ENCODE measurements at places on chromosomes 1 and 21.

DNA sequence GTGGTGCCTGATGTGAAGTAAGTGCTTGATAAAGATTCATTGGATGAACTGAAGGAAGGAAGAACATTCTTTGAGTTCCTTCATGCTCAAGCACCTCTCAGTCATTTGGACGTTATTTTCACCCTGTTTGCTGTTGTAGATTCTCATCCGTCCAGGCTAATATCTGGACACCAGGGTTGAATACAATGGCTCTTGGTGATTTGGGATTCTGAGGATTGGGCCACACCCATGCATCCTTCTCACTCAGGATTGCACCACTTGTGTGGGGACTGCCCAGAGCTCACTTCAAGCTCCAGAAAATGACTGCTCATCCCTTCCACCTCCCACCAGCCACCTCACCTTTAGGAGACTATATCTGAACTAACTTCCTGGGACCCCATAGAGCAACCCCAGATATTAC, 117.1 kb upstream of the IPO9 start:
- DNase-seq: no peak

DNA sequence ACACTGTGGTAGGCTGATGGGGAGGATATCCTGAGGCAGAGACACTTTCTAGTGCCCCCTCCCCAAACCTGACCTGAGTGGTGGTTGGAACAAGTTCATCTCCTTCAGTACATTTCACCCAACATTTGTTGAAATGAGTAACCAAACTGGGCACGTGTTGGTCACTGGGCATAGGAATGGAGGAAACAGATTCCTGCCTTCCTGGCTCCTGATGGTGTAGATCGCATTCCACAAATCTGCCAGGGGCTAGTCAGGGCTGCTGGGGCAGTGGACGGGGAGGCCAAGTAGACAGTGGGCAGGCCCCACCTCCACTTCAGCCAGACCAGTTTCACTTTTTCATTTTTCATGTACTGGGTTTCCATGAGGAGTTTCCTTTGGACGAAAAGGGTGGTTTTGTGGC, 16.5 kb upstream of the ALX3 start:
- DNase-seq: no peak

- no peak for DNase-seq
Measured at GRCh38 chr21:36575306-36575705, 95.4 kb upstream of the CLDN14 start.

GRCh38 chr1:195495720-195496635, 1112.3 kb downstream of the KCNT2 start:
- no peak for DNase-seq

DNA sequence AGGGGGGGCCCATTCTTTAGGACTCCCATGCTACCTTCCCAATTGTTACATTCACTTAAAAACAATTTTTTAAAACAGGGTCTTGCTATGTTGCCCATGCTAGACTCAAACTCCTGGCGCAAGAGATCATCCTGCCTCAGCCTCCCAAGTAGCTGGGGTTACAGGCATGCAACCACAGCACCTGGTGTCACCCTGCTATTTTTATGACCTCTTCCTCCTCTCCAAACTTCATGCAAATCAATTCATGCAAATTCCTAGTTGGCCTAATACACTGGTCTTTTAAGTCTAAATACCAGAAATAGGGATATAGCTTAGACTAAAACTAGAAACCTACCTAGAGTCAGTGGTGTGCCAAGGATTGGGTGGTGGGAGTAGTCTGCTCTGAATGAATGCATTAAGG, 30.1 kb downstream of the CDKN2C start:
- no peak for DNase-seq

DNA sequence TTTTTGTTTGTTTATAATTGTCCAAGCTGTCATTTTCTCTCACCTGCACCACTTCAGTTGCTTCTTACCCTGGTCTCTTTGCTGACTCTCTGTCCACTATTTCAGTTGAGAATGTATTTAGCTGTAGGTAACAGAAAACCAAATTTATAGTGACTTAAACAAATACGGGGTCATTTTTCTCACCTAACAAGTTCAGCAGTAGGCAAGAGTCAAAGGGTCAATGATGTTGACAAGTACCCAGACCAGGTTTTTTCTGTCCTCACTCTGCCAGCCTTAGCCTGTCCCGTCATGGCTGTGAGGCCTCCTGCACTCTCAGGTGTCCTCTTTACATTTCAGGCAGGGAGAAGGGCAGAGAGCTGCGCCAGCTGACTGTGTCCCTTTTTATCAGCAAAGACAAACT, 11.8 kb downstream of the RIIAD1 start:
- no peak for DNase-seq

DNA sequence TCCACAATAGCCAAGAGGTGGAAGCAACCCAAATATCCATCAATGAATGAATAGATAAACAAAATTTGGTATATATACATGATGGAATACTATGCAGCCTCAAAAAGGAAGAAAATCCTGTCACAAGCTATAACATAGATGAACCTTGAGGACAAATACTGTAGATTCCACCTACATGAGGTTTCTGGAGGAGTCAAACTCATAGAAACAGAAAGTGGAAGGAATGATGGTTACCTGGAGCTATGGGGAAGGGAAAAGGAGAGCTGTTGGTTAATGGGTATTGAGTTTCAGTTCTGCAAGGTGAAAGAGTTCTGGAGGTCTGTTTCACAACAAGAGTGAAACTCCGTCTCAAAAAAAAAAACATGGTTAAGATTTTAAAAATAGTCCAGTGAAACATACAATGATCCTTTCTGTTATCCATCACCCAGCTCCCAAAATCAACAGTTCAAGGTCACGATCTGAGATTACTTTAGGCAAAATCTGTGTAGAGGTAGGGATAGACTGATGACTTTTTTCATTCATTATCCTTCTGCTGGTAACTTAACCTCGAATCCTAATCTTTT, 80.8 kb upstream of the HNRNPU start:
- DNase-seq: no peak

GRCh38 chr1:94753171-94753972, 66.8 kb upstream of the SLC44A3 start:
- no peak for DNase-seq

- no peak for DNase-seq
Measured at GRCh38 chr1:116194568-116194967, 83.4 kb downstream of the MAB21L3 start.

- no peak for DNase-seq
Measured at GRCh38 chr1:86089765-86090164, 66.8 kb downstream of the COL24A1 start.

GRCh38 chr1:21901473-21901847, 35.6 kb downstream of the HSPG2 start:
- no peak for DNase-seq

- DNase-seq: no peak
Measured at GRCh38 chr1:213905344-213905743, 82.4 kb upstream of the PROX1 start.

- no peak for DNase-seq
Measured at GRCh38 chr1:33317354-33317753, 3.5 kb downstream of the A3GALT2 start.

DNA sequence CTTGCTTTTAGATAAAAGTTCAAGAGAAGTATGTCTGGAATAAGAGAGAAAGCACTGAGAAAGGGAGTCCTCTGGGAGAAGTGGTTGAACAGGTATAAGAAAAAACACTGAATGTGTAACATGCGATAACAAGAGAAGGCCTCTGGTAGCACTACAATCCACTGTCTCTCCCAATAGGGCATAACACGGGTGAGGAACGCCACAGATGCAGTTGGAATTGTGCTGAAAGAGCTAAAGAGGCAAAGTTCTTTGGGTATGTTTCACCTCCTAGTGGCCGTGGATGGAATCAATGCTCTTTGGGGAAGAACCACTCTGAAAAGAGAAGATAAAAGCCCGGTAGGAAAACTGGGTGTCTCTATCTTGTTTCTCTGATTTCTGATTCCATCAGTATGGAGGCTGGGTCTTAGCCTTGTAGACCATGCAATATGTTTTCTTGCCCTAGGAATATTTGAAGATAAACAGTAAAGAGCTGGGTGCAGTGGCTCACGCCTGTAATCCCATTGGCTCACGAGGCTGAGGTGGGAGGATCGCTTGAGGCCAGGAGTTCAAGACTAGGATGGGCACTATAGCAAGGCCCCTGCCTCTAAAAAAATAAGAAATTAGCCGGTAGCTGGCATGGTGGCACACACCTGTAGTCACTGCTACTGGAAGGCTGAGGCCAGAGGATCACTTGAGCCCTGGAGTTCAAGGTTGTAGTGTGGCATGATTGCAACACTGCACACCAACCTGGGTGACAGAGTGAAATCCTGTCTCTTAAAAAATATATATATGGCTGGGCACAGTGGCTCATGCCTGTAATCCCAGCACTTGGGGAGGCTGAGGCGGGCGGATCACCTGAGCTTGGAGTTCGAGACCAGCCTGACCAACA, 40.4 kb downstream of the DAP3 start:
- peak; percentile 42 for DNase-seq

- no peak for DNase-seq
Measured at GRCh38 chr1:113616156-113616555, 143.1 kb downstream of the PHTF1 start.

GRCh38 chr1:48681476-48682305, 95.0 kb downstream of the BEND5 start:
- DNase-seq: no peak

DNA sequence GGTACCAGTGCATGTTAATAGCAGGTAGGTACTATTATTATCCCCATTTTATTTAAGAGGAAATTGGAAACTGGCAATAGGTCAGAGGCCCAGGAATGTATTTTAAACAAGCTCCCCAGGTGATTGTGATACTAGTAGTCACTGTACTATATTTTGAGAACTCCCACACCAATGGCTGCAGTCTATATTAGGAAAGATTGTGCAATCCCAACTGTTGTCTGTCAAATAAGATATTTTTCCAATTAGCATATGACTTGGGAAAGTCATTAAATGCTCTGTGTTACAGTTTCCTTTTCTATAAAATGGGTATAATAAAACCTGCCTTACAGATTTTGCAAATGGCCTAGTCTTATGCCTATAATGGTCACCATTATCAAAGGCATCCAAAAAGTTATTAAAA, 94.2 kb upstream of the DMRTA2 start:
- DNase-seq: no peak

GRCh38 chr21:39441502-39442475, 3.8 kb downstream of the LCA5L start:
- DNase-seq: no peak

DNA sequence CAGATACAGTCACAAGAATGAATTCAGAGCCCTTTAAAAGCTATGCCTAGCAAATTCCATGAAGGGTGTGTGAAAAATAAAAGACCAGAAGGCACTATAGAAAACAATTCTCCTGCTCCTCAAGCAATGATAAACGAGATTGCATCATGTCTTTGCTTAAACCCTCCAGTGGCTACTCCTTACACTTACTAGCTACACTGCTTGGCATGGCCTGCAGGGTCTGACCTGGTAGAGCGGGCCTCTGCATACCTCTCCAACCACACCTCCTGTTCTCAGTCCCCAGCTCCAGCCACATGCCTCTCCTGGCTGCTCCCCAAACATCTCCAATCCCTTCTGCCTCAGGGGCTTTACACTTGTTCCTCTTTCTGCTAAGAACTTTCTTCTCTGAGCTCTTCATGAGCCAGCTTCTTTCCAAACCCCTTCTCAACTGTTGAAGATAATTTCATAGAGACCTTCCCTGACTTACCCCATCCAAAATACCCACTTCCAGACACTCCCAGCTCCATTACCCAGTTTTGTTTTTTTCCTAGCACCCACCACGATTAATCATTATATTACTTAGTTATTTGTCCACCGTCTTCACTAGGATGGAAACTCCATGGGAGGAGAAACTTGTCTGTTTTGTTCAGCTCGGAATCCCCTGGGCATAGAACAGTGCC, 11.2 kb upstream of the CREG1 start:
- no peak for DNase-seq

DNA sequence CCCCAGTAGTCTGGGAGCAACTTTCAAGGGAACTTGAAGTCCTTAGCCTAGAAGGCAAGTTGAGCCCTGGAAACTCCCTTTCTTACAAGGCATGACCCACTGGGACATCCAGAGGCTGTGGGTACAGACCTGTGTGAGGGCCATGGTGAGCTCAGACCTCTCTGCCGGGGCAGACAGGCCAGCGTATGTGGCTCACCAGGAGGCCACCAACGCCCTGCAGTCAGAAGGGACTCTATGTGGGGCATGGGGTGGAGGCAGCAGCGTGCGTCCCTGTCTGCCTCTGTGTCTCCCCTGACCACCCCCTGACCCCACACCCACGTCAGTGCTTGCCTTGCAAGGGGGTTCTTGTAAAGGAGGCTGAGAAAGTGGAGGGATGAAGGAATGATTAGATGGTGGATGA, 10.8 kb downstream of the COQ8A start:
- DNase-seq: no peak

DNA sequence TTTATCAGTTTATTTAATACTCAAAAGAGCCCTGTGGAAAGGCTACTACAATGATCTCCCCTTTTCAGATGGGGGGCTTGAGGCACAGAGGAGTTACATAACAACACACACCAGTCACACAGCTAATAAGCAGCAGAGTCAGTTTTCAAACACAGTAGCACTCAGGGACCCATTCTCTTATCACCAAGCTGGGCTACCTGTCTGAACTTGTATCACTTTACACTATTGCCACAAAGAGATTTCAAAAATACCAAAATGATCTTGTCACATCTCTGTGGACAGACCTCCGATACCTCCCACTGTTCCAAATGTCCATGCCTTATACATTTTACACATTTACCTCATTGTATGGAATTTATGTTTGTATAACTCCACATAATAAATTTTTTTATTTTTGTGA, 134.6 kb downstream of the TPR start:
- no peak for DNase-seq

- no peak for DNase-seq
Measured at GRCh38 chr1:160366731-160367515, at the start of gene NHLH1. TSS of gene NHLH1 (plus strand) at chr1:160367071. CDS start at chr1:160370732, 3,661 bp downstream.

- DNase-seq: no peak
Measured at GRCh38 chr1:43446881-43447835, 6.6 kb downstream of the HYI start.

DNA sequence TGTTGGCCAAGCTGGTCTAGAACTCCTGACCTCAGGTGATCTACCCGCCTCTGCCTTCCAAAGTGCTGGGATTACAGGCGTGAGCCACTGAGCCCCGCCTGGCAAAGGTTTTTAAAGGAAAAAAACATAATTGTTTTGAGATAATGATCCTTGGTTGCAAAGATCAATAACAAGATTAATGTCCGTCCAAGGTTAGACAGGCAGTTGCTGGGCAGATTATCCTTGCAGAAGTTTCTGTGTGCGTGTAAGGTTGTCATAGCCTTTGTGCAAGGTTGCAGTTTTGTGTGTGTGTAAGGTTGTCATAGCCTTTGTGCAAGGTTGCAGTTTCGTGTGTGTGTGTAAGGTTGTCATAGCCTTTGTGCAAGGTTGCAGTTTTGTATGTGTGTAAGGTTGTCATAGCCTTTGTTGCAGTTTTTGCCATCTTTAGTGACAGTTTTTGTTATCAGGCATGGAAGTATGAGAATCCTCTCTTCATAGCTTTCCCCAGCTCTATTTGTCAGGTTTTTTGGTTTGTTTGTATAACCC, 3.6 kb downstream of the YBEY start:
- no peak for DNase-seq

GRCh38 chr1:60864722-60865121, 217.6 kb upstream of the NFIA start:
- no peak for DNase-seq

- DNase-seq: no peak
Measured at GRCh38 chr1:204029016-204029415, 43.9 kb upstream of the SOX13 start.

- DNase-seq: no peak
Measured at GRCh38 chr1:99825702-99826101, 24.5 kb upstream of the AGL start.

GRCh38 chr1:226542623-226543103, 5.9 kb upstream of the STUM start:
- DNase-seq: no peak
